ENCODE measurements at places on chromosomes 1 and 21. TPM values are rescaled to one million over a fixed set of nuclear protein-coding genes. Genes with fewer than 3 reads are reported as not detected.

The CFHR4 gene
- total RNA-seq = not detected

DNA sequence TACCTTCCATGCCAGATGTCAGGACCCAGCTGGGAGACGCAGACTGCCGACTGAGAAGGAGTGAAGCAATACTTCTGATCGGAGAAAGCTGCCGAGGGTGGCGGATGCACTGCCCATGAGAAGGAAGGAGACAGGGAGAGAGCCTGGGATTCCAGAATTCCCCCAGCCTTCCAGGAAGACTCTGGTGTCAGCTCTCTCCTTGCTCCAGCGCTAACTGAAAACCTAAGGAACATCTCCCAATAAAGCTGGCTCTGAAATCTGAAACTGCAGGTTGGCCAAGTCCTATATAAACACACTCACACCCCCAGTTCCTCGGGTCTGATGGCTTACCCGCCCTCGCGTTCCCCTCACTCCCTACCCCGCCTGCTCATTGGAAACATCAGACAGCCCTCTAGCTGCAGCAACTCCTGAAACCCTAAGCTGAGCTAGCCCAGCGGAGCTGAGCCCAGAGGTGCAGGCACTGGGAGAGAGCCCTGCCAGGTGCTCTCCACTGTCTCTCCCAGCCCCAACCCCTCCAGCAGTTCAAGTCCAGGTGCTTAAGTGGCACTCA, 52.3 kb downstream of the PLEKHA6 start:
- peak; percentile 64 for DNase-seq

The F3 gene
- total RNA-seq = 2.3 TPM

The CD1C gene
- not detected for total RNA-seq

GRCh38 chr1:82555501-82555900, 754.8 kb downstream of the ADGRL2 start:
- DNase-seq = no peak

- DNase-seq = no peak
Observed at GRCh38 chr1:29499104-29499650, 262.9 kb downstream of the PTPRU start.

The GRHL3 gene
- total RNA-seq = 1.1 TPM

DNA sequence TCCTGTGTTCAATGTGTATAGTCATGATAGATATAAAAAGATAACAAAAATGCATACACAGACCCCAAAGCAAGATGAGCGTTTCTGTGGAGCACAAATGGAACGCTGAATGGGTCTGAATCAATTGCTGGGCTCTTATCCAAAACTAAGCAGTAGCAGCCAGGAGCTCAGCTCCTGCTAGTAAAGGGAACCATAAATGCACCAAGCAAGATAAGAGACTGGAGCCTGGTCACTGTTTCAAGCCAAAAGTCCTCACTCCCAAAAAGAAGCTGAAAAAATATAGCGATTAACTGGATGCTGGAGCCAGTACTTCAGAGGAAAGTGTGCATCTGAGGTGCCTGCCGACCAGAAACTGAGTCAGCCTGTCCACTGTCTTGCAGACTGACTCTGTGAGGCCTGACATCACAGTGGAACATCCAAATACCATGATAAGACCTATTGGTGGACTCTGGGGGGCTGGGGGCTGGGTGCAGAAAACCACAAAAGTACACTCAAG, 68.9 kb downstream of the LRRC8C start:
- no peak for DNase-seq

- DNase-seq = peak; percentile 59
Observed at GRCh38 chr1:44249543-44249942, 36.3 kb downstream of the DMAP1 start.

DNA sequence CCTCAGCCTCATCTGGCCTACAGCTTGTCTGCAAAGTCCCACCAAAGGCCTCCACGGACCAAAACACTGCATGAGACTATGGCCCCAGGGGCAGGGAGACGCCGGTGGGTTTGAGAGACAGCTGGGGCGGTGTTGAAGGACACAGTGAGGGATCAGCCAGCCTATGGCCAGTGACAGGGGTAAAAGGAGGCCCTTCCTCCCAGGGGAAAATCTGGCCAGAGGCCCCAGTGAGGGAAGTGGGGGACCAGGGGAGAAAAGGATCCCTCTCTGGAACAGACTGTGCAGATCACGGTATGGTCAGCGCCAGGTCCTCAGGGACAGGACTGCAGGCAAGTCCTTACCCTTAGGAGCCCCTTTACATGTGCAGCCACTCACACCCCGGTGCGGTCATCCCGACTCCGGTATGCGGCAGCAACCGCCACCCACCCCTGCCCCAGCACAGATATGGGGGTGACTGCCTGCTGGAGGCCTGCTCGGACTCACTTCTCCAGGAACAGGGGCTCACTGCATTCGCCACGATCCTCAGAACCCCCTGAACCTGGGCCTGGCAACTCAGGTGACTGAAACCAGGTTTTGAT, 1.3 kb downstream of the CERS2 start:
- peak; percentile 26 for DNase-seq

The MROH9 gene
- not detected for total RNA-seq

- DNase-seq = no peak
Observed at GRCh38 chr1:9989773-9990172, 7.3 kb upstream of the RBP7 start.

GRCh38 chr1:28110555-28110954, 22.1 kb upstream of the EYA3 start:
- DNase-seq = no peak

- DNase-seq = no peak
Observed at GRCh38 chr1:43716559-43717281, 9.4 kb downstream of the ST3GAL3 start.
